Endothelial cell (in vitro differentiated cells): ENCODE measurements at places on chromosomes 11 and 22. TPM values are rescaled to one million over a fixed set of nuclear protein-coding genes. Genes with fewer than 3 reads are reported as not detected.

DNA sequence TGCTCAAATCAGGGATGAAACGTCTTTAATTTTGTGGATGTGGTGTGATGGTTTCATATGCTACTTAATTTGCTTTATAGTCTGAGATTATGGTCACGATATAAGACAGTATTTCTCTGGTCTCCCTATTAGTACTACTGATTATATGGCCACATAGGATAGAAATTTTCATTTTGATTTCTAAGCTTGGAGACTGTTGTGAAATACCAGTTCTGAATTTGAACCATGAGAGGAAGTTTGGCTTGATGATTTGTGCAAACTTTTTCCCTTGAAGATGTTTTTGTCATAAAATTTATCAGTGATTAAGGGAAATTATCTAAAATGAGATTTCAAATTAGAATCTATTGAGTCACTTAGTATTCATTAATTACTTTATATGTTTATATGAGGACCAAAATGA is 2.7 kb downstream of the RNF169 start:
- H3K36me3 ChIP-seq, result peaks cover under 1% of the 10 kb centered on the region
- H3K4me3 ChIP-seq, result peak overlapping the region; percentile 15
- H3K4me1 ChIP-seq, result peaks cover 39% of the 10 kb centered on the region
- no peak overlapping the region for H3K27ac ChIP-seq
- no peak for DNase-seq

- peak overlapping the region; percentile 19 for H3K27ac ChIP-seq
- H3K36me3 ChIP-seq, result no peaks in the 10 kb centered on the region
- DNase-seq, result no peak
- peaks cover 34% of the 10 kb centered on the region for H3K4me1 ChIP-seq
- no peak overlapping the region for H3K4me3 ChIP-seq
These were observed 1.8 kb upstream of the RAB3IL1 start for GRCh38 chr11:61918938-61919704.

GRCh38 chr11:74412321-74412720 is 14.1 kb upstream of the PGM2L1 start:
- DNase-seq, result no peak
- H3K36me3 ChIP-seq, result no peaks in the 10 kb centered on the region
- no peak overlapping the region for H3K4me3 ChIP-seq
- no peaks in the 10 kb centered on the region for H3K27me3 ChIP-seq
- H3K27ac ChIP-seq, result no peak overlapping the region

DNA sequence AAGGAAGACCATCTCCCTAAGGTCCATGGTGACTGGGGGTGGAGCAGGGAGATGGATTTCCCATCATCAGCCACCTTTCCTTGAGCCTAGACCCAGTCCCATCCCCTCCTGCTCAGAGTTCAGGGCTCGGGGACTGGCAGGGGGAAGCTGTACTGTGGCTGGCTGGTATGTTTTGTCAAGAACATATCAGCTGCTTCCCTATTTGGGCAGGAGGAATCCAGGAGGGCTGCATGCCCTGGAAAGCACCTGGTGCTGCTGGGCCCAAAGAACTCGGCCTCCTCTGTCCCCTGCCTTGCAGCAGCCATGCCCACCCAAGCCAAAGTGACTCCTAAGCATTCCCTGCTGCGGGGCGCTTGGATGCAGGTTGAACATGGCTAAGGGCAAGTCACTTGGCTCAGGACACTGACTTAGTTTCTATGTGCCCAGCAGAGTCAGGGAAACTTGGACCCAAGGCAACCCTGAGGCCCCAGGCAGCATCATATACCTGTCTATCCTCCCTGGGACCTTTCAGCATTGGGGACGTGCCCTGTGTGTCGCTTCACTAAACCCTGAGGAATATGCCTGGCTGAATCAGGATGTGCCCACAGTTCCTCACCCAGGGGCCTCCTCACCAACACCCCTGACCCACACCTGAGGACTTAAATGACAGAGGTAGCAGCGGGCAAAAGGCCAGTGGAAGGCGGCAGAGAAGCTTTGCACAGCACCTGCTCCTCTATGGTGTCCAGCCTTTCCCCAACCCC is 43.1 kb downstream of the BUD13 start:
- H3K27me3 ChIP-seq, result peaks cover 13% of the 10 kb centered on the region
- H3K4me3 ChIP-seq, result no peak overlapping the region
- H3K4me1 ChIP-seq, result peaks cover 15% of the 10 kb centered on the region
- no peak overlapping the region for H3K27ac ChIP-seq

DNA sequence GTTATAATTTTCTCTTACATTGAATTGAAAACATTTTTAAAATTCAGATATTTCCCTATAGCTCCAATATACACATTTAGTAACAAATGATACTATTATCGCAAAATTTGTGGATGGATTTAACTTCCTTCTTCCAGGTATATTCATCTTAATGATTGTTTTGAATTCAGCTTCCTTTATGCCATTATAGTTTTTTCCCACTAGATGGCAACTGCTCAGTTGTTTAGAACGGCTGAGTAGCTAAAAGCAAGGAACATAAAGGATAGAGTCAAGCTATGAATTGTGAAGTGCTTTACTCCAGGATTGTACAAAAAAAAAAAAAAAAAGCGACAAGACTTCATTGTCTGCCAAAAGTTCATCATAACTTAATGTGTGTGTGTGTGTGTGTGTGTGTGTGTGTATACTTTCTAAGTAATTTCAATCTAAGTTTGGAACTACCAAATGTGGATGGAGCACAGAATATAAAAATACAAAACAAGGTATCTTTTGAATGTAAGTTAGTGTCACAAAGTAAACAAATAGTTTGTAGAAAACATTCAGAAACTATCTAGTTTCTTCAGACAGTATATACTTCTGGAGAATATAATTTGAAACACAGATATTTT is 846.4 kb downstream of the DLG2 start:
- DNase-seq, result no peak
- H3K4me1 ChIP-seq, result peaks cover 6% of the 10 kb centered on the region
- no peak overlapping the region for H3K4me3 ChIP-seq

- H3K27ac ChIP-seq, result no peak overlapping the region
- peaks cover 24% of the 10 kb centered on the region for H3K36me3 ChIP-seq
- H3K4me1 ChIP-seq, result no peaks in the 10 kb centered on the region
- DNase-seq, result no peak
These were observed 26.8 kb downstream of the TPCN2 start for GRCh38 chr11:69075421-69076128.

- no peak for DNase-seq
- peak overlapping the region; percentile 57 for H3K27ac ChIP-seq
- peaks cover 35% of the 10 kb centered on the region for H3K4me1 ChIP-seq
- peaks cover 18% of the 10 kb centered on the region for H3K36me3 ChIP-seq
These were observed 163.3 kb downstream of the CRYBB2 start for GRCh38 chr22:25382762-25383161.

- peaks cover 5% of the 10 kb centered on the region for H3K4me1 ChIP-seq
- DNase-seq, result no peak
- peak overlapping the region; percentile 8 for H3K27ac ChIP-seq
- no peak overlapping the region for H3K4me3 ChIP-seq
These were observed 16.1 kb upstream of the APOA1 start for GRCh38 chr11:116853461-116854073.

DNA sequence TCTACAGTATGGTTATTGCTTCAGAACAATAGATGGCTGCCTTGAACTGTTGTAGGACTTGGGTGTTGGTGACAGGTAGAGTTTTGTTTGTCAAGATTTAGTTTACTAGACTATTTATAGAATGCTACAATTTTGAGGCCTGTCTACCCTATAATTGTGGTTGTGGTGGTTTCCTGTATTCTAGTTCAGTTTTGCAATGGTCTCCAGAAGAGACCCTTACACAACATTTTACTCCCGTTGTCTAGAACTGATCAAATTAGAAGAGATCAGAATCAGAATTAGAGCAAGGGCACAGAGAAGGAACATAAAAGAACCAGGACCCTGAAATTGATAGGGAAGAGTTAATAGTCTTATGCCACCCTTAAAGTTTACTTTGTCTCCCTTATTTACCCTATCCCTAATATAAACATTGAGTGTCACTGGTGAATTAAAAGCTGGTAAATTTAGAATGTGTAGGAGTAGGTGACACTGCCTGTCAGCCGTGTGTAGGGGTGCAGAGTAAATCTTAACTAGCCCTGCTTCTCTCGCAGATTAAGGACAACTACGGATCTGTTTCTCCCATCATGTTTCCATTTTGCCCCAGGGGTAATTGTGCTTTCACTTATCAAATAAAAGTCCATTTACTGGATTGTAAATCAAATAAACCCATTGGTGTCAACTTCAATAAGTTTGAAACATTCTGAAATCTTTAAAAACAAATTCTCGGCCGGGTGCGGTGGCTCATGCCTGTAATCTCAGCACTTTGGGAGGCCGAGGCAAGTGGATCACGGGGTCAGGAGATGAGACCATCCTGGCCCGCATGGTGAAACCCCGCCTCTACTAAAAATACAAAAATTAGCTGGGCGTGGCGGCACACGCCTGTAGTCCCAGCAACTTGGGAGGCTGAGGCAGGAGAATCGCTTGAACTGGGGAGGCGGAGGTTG is 10.9 kb upstream of the PHLDB1 start:
- H3K27ac ChIP-seq, result no peak overlapping the region
- H3K36me3 ChIP-seq, result peaks cover 33% of the 10 kb centered on the region
- peak overlapping the region; percentile 25 for H3K4me3 ChIP-seq
- H3K27me3 ChIP-seq, result no peaks in the 10 kb centered on the region
- DNase-seq, result no peak
- no peaks in the 10 kb centered on the region for H3K4me1 ChIP-seq

GRCh38 chr11:33390944-33391892 is 134.0 kb downstream of the HIPK3 start:
- H3K4me3 ChIP-seq, result no peak overlapping the region
- H3K4me1 ChIP-seq, result peaks cover 9% of the 10 kb centered on the region
- H3K27ac ChIP-seq, result no peak overlapping the region

Gene GGTLC3
- 0.56 TPM for total RNA-seq

Gene TSPAN18
- 717 TPM for total RNA-seq

Gene MPZL3
- total RNA-seq, result 10.7 TPM

Gene JAM3
- total RNA-seq, result 438 TPM

Gene ZC3H12C
- total RNA-seq, result 6.4 TPM

Gene C11orf16
- not detected for total RNA-seq
